ENCODE measurements at places on chromosomes 5 and 9.

- DNase-seq = no peak
These were observed 56.6 kb downstream of the TSPAN17 start for GRCh38 chr5:176703857-176704256.

GRCh38 chr9:123324767-123325183, 31.2 kb upstream of the CRB2 start:
- DNase-seq = no peak

- DNase-seq = no peak
These were observed 2.2 kb upstream of the TGFBI start for GRCh38 chr5:136026636-136027035.

GRCh38 chr9:112921549-112921948, 30.9 kb upstream of the SLC46A2 start:
- DNase-seq = peak; percentile 88

DNA sequence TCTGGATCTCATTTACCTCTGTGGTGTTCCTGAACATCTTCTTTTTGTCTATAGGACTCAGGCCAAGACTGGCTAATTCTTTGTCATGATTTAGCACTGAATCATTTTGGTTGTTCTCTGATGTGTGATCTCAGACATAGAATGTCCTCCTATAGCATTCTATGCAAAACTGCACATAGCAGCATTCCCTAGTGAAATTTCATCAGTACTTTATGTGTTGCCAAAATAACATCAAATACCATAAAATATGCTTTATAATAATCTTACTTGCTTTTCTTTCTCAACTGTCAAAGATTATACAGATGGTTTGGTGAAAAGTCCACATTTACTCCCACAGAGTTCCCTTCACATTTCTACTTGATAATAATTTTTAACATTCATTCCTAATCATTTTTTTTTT, 115.7 kb upstream of the MPDZ start:
- DNase-seq = no peak

GRCh38 chr5:134392301-134392700, 19.4 kb downstream of the CDKN2AIPNL start:
- DNase-seq = no peak

DNA sequence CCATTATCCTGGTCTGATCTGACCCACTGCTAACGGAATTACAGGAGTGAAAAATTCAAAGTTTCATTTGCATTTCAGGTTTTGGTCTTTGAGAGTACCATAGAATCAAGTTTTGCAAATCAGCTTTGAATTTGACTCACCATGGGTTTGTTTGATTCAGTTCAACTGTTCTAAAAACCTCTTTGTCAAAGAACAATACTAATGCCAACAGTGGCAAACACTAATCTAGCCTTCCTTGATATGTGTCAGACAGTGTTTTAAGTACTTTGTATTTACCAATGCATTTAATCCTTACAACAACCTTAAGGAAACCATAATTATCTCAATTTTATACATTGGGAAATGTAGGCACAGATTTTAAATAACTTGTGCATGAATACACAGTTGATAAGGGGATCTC, 10.1 kb upstream of the FSD1L start:
- DNase-seq = no peak
